Activated naive CD4-positive, alpha-beta T cell treated with Interleukin-2 at 50 U/mL for 16 hours (primary cell): ENCODE measurements at places on chromosomes 12 and 14.

- peak; percentile 20 for DNase-seq
These were observed 139.3 kb downstream of the ADGRD1 start for GRCh38 chr12:131092901-131093603.

DNA sequence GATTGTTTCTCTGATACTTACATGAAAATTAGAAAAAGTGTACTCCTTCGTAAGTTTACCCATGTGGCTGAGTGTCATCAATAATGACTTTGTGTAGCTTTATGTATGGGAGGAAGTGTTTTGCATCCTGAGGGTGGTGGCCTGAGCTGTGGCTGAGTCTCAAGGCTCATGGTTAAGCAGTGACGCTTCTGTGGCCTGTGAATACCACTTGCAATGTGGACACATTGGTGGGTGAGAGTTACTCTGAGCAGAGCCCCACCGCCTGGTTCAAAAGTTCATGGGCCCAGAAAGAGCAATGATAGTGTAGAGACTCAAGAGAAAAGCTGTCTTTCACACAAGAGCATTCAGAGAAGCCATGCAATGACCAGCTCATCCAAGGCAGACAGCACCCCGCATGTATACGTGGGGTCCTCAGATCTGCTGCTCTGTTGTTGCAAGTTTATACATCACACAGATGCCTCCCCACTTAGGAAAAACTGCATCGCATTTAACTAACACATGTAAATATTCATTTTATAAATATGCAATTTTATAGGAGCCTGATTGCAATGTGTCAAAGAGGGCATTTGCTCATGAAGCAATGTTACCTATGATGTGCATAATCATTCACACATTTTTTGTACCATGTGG is 55.1 kb upstream of the FRMD6 start:
- no peak for DNase-seq

DNA sequence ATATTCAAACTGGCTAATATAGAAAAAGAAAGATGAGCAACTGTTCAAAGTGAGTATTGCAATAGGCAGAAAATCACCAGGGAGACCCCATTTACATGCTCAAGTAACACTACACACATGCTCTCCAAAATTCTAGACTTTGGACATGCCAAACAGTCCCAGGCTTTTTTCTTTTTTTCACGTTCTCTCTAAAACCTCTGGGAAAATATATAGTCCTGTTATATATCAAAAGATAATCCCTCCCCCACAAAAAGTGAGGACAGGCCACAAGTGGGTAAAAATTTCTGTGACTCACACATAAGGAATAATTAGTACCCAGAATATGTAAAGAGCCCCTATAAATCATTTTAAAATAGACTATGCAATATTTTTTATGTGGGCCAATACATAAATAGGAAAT is 55.2 kb downstream of the EFCAB11 start:
- no peak for DNase-seq

GRCh38 chr14:96811985-96812667 is 14.9 kb downstream of the VRK1 start:
- no peak for DNase-seq

DNA sequence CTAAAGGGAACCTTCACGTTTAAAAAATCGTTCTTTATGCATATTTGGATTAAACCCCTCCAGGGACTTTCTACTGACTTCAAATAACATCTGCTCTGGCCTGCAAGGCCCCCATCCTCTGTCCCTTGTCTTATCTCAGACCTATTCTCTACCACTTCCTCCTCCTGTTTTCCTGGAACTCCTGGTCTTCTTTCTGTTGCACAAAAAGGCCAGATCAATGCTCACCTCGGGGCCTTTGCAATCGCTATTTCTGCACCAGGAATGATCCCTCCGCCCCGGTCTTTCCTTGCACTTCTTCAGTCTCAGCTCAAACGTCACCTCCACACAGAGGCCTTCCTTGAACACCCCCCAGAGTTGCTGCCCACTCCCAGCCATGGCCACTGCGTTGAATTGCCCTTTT is 57.6 kb upstream of the BEGAIN start:
- no peak for DNase-seq

DNA sequence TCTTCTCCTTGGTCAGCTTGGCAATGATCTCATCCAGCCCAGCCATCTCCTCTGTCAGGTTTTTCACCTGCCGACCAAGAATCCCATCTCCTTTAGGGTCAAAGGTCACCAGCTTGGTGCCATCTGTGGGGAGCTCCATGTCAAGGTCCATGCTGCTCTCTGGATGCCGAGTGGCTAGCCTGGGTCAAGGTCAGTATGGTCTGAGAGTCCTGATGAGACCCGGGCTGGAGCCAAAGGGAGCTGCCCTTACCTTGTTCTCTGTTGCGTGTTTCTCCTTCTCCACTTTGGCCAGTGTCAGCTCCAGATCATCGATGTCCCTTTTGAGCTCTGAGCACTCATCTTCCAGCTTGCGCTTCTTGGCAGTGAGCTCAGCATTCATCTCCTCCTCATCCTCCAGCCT is 11.8 kb downstream of the MYH7 start:
- no peak for DNase-seq

GRCh38 chr12:109937371-109937770 is 37.3 kb downstream of the TCHP start:
- DNase-seq: no peak

GRCh38 chr14:73323896-73324399 is 86.6 kb downstream of the PAPLN start:
- DNase-seq: no peak
